ENCODE measurements at places on chromosomes 2 and 18.

GRCh38 chr18:12325726-12326245 is 17.7 kb downstream of the TUBB6 start:
- H3K27me3 ChIP-seq = no peaks in the 10 kb centered on the region
- DNase-seq = no peak
- no peak overlapping the region for H3K4me3 ChIP-seq
- H3K4me1 ChIP-seq = no peaks in the 10 kb centered on the region

DNA sequence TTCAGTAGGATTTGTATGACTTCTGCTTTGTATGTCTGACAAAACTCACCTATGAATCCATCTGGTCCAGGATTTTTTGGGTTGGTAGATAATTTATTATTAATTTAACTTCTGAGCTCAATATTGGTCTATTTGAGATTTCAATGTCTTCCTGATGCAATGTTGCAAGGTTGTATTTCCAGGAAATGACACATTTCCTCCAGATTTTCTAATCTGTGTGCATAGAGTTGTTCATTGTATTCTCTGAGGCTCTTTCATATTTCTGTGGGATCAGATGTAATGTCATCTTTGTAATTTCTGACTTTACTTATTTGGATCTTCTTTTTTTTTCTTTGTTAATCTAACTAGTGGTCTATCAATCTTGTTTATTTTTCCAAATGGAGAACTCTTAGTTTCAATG is 584.7 kb upstream of the SETBP1 start:
- DNase-seq = no peak
- no peaks in the 10 kb centered on the region for H3K27me3 ChIP-seq
- H3K4me1 ChIP-seq = no peaks in the 10 kb centered on the region
- no peak overlapping the region for H3K27ac ChIP-seq

GRCh38 chr18:56030060-56030459 is 442.1 kb upstream of the TCF4 start:
- no peak overlapping the region for H3K4me3 ChIP-seq
- no peak for DNase-seq
- peaks cover 17% of the 10 kb centered on the region for H3K36me3 ChIP-seq
- H3K27me3 ChIP-seq = no peaks in the 10 kb centered on the region

DNA sequence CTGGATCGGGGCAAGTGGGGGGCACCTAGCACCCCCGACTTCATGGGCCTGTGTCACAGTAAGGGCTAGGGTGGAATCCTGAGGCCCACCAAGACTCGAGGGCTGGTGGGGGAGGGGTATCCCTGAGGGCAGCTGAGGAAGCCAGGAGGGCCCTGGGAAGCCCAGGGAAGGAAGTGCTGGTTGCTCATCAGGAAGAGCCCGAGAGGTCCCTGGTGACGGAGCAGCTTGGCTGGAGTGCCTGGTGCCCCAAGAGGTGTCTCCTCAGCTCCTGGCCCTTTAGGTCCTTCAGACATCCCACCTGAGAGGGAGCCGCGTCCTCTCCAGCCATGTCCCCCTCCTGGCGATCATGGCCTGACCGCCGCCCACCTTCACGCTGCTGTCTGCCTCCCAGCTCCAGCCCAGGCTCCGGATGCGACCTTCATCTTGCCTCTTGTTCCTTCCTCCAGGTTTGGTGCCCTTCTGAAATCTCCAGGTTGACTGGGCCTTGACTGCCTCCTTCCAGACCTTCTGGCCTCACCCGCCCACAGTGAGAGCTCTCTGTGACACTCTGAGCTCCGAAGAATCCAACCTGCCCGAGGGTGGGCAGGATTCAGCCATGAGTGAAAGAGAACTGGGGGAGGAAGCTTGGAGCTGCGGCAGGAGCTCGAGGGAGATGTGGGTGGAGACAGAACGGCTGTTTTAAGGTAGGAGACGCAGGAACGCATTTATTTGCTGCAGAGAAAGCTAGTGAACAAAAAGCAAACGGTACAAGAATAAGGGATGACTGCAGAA is 42.7 kb upstream of the SEMA4C start:
- H3K4me3 ChIP-seq = peak overlapping the region; percentile 15
- no peaks in the 10 kb centered on the region for H3K27me3 ChIP-seq
- H3K36me3 ChIP-seq = no peaks in the 10 kb centered on the region
- no peak overlapping the region for H3K27ac ChIP-seq
- no peak for DNase-seq
- no peaks in the 10 kb centered on the region for H3K4me1 ChIP-seq

- peaks cover 9% of the 10 kb centered on the region for H3K4me1 ChIP-seq
- DNase-seq = no peak
Observed at GRCh38 chr2:74008761-74009395, 24.2 kb downstream of the TET3 start.

GRCh38 chr2:23241121-23241520 is 143.9 kb upstream of the KLHL29 start:
- no peaks in the 10 kb centered on the region for H3K36me3 ChIP-seq
- H3K27me3 ChIP-seq = no peaks in the 10 kb centered on the region
- H3K4me3 ChIP-seq = no peak overlapping the region
- no peaks in the 10 kb centered on the region for H3K4me1 ChIP-seq

GRCh38 chr18:5543773-5544389 is at the start of gene EPB41L3:
Gene EPB41L3, minus strand, starts transcription at chr18:5543997. Its CDS starts 54,814 bp downstream, at chr18:5489183.
- no peaks in the 10 kb centered on the region for H3K4me1 ChIP-seq
- no peaks in the 10 kb centered on the region for H3K27me3 ChIP-seq
- peak; percentile 57 for DNase-seq
- H3K4me3 ChIP-seq = peak within 1 kb of the TSS; percentile 75
- H3K27ac ChIP-seq = no peak within 1 kb of the TSS

DNA sequence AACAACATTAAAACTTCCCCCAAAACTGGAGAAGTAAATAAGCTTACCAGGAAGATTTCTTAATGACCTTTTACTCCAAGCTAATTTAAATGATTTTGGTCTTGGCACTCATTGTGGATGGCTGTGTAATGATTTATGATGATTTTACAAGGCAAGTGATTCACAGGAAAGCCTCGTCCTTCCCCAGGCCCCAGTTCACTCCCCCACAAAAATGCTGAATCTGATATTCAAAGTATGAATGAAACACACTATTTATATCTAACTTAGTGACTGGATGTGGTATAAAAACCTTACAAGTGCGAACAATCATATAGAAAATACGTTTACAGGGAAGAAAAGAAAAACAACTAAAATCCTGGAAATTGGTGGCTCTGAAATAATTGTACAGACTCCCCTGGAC is 49.8 kb downstream of the ZNF516 start:
- H3K4me1 ChIP-seq = no peaks in the 10 kb centered on the region
- H3K27me3 ChIP-seq = no peaks in the 10 kb centered on the region
- H3K4me3 ChIP-seq = no peak overlapping the region
- DNase-seq = no peak

- peak overlapping the region; percentile 60 for H3K4me3 ChIP-seq
- DNase-seq = no peak
Observed at GRCh38 chr2:70897203-70897976, 38.3 kb upstream of the ATP6V1B1 start.

DNA sequence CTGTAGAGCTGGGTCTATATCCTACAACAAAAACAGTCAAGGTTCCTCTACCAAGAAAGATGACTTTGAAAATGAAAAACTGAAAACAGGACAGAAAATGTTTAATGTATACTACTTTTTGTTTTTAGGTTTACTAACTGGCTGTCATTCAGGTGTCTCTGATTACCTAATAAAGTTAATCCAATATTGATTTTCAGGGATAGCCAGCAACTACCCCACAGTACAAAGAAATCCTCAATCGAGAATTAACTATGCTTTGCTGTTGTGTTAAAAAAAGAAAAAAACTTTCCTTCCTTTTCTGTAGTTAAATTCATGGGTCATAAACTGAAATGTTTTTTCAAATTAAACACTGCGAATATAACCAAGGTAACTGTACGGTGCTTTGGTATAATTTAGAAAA is 45.8 kb downstream of the TTR start:
- no peak for DNase-seq
- H3K4me3 ChIP-seq = no peak overlapping the region
- no peaks in the 10 kb centered on the region for H3K27me3 ChIP-seq

- no peak overlapping the region for H3K4me3 ChIP-seq
- no peaks in the 10 kb centered on the region for H3K36me3 ChIP-seq
- no peaks in the 10 kb centered on the region for H3K4me1 ChIP-seq
- DNase-seq = no peak
- no peak overlapping the region for H3K27ac ChIP-seq
Observed at GRCh38 chr2:130303169-130303568, 39.5 kb upstream of the IMP4 start.

DNA sequence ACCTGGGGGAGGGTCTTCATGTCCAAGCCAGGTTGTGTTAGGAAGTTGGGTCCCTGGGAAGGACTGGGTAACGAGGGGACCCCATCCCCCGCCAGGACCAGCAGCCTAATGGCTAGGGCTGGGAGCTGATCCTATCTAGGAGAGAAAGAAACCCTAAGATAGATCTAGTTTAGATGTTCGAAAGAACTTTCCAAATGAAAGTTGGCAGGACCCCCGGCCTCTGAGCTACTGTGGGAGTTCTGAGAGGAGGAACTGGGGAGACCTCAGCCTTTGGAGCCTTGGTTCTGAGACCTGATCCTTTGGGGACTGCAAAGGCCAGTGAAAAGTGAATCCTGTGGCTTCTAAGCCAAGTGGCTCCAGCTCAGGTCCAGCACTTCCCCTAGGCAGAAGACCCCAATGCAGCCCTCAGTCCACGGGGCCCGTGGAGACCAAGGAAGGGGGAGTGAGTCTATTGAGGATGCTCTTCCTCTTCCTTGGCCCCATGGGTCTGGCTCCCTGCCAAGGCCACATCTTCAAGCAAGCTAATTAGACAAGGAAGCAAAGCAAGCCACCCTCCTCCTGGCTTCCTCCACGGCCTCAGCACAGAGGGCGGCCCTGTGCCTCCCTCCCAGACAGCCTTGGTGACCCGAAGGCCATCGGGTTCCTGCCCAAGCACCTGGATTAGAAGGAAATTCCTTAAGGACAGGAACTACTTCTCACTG is 23.5 kb downstream of the CCT7 start:
- peaks cover 22% of the 10 kb centered on the region for H3K36me3 ChIP-seq
- H3K4me1 ChIP-seq = no peaks in the 10 kb centered on the region
- no peak overlapping the region for H3K4me3 ChIP-seq
- DNase-seq = no peak

- H3K36me3 ChIP-seq = no peaks in the 10 kb centered on the region
- no peak overlapping the region for H3K27ac ChIP-seq
- no peaks in the 10 kb centered on the region for H3K4me1 ChIP-seq
- H3K4me3 ChIP-seq = no peak overlapping the region
- no peaks in the 10 kb centered on the region for H3K27me3 ChIP-seq
Observed at GRCh38 chr2:69565431-69565839, 78.1 kb downstream of the AAK1 start.

DNA sequence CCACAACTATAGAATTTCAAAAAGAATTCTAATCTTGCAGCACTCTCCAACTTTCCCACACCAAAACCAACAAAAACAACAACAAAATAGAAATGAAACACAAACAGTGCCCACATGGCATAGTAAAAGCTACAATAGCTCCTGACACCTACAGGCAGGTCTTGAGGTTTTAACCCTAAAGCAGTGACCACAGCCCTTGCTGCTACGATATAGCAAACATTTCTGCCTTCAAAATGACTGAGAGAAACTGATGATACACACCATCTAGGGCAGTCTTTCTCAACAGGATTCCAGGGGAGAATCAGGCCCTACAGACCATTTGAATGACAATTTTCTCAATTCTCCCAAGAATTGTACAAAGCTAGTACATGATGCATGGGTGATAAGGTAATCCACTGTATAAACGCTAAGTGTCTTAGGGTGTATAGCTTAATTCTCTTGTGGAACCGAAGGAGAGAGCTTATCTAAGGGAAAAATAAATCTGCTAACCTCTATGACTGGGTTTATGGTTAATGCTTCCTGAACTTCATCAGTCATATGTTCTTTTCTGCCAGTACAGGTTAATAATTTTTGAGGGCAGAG is 46.5 kb downstream of the TRAK2 start:
- H3K36me3 ChIP-seq = no peaks in the 10 kb centered on the region
- DNase-seq = no peak
- H3K4me1 ChIP-seq = no peaks in the 10 kb centered on the region
- H3K27me3 ChIP-seq = no peaks in the 10 kb centered on the region
- no peak overlapping the region for H3K4me3 ChIP-seq

DNA sequence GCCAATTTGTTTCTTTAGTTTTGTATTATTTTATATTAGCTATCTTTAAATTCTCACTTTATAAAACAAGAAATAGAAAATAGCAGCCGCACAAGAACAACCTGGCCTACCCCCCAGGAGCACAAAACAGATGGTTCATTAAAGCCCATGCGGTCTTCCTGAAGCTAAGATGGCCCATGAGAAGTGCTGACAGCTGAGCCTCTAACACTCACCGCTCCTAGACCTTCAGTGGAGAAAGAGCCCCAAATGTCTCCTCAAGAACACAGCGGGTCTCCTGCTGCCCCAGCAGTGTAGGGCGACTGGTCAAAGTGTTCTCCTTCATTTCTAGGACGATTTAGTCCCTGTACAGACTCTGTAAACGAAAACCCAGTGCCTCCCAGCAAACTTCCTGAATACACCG is 45.1 kb downstream of the LPIN2 start:
- H3K27ac ChIP-seq = no peak overlapping the region
- no peak for DNase-seq
- no peaks in the 10 kb centered on the region for H3K36me3 ChIP-seq
- H3K4me3 ChIP-seq = peak overlapping the region; percentile 5

- H3K27ac ChIP-seq = no peak overlapping the region
- no peak overlapping the region for H3K4me3 ChIP-seq
- DNase-seq = no peak
- no peaks in the 10 kb centered on the region for H3K4me1 ChIP-seq
- H3K27me3 ChIP-seq = no peaks in the 10 kb centered on the region
- H3K36me3 ChIP-seq = no peaks in the 10 kb centered on the region
Observed at GRCh38 chr18:25141886-25142285, 210.1 kb downstream of the ZNF521 start.

GRCh38 chr2:107964185-107964584 is 22.1 kb upstream of the SLC5A7 start:
- H3K27ac ChIP-seq = no peak overlapping the region
- peaks cover 6% of the 10 kb centered on the region for H3K36me3 ChIP-seq
- no peak overlapping the region for H3K4me3 ChIP-seq

GRCh38 chr2:178874529-178875240 is 67.5 kb upstream of the TTN start:
- H3K36me3 ChIP-seq = no peaks in the 10 kb centered on the region
- no peak overlapping the region for H3K27ac ChIP-seq
- no peak overlapping the region for H3K4me3 ChIP-seq
- H3K27me3 ChIP-seq = no peaks in the 10 kb centered on the region
- peaks cover 2% of the 10 kb centered on the region for H3K4me1 ChIP-seq

DNA sequence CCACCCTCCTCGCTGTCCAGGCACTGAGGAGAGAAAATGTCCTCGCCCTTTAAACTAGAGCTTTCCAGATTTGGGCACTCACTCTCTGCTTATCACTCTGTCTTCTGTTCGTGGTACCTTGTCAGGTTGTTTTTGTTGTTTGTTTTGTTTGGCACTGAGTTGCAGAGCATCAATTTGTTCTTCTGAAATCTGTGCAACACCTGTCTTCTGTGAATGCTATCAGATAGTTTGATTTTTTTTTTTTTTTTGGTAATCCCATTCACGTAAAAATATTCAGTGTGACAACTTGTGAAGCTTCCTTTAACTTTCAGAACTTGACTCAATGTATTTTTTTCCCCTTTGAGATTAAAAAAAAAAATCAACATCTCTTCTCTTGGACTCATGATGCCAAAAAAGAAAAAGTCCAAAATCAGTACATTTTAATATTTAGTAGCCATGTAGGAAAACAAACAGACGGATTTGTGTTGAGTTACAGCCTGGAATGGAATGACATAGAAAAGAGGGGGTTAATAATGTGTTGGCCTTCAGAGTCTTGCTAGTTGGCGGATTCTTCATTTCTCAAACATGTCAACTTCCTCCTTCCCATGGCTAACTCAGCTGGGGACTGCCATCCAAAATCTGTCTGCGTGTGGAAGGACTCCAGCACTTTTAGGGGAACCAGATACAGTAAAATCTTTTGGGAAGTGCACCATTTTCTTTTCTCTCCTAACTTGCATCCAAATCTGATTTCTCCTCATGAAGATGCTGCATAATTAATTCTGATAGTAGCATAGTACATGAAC is 1.6 kb downstream of the TMEM178A start:
- peak overlapping the region; percentile 96 for H3K4me3 ChIP-seq
- no peaks in the 10 kb centered on the region for H3K36me3 ChIP-seq
- no peak overlapping the region for H3K27ac ChIP-seq
- H3K4me1 ChIP-seq = peaks cover 7% of the 10 kb centered on the region
